ENCODE measurements at places on chromosomes 11 and 22.

DNA sequence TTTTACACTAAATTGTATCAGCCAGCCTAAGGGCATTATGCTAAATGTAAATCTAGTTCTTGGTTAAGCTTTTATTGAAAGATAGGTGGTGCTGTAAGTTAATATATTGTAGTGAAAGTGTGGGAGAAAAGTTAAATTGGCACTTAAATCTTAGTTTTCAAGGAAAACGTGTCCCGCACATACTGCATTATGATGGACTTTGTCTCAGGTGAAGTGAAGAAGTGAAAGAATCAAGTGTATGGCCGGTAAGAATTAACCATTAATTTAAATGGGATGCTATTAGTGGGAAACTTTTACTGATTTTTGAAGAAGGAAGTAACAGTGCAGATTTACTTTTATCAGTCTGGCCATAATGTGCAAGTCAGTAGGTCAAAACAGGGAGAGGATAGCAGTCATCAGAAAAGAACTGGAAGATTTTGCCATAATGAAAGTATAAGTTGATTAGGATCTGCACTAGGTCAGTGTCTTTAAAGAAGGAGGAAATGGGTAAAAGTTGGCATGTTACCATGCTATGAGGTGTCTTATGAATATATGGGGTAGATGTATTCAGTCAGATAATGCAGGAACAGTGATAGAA, 81.6 kb downstream of the PDHX start:
- DNase-seq = no peak

DNA sequence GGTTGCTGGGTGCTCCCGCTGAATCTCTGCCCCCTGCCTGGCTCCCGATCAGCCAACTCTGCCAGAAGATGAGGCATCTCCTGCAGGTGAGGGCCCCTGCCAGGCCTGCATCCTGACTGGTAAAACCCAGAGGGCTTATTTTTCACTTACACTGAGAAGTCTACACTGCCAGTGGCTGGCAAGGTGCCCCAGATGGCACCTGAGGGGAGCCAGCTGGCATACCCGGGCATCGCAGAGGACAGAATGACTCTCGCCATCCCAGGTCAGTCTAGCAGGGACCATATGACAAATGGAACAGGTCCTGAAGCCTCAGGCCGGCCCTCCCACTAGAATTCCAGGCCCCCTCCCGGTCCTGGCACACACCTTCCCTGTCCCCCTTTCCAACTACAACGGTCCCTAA, 30.9 kb downstream of the MACROD1 start:
- DNase-seq = no peak

GRCh38 chr11:12862696-12863469, 146.2 kb upstream of the RASSF10 start:
- DNase-seq = no peak

- DNase-seq = no peak
These were observed 19.1 kb upstream of the TP53I11 start for GRCh38 chr11:44969651-44970252.

- no peak for DNase-seq
These were observed 1794.1 kb upstream of the RAG2 start for GRCh38 chr11:38392176-38392575.

DNA sequence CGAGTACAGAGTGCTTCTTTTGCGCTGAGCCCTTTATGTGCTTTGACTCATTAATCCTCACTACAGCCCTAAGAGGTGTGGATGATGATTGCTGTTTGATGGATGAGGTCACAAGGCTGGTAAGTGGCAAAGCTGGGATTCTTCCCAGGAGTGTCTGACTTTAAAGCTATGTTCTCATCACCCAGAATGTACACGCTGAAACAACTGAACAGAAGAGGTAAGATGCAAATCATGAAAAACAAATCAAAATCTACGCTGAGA, 37.7 kb upstream of the CREB3L1 start:
- DNase-seq = no peak

DNA sequence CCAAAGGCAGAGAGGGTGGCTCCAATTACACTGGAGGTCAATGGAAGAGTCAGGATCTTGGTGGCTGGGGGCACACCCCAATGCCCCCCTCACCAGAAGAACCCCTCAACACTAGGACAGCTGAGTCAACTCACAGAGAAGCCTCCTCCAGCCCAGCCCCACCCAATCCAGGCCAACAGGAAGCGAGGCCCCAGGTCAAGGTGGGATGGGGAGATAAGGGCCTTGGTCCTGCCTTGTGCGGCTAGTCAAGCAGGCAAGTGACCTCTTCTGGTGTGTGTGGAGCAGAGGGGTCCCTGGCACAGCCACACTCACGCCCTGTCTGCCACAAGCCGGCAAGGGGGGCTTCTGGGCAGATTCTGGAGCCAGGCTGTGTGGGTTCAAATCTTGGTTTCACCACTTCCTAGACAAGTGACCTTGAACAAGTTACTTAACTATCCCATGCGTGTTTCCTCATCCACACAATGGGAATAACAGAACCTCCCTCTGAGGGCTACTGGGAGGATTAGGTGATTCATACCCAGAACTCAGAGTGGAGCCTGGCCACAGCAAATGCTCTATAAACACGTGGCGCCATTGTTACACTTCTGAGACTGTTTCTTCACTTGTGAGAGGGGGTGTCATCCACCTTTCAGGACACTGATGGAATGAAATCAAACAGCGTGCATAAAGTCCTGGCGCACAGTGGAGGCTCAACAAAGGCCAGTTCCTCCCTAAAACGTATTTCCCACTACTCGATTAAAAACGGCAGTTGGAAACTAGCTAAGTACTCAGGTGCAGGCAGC, 3.2 kb downstream of the TTLL12 start:
- DNase-seq = no peak

DNA sequence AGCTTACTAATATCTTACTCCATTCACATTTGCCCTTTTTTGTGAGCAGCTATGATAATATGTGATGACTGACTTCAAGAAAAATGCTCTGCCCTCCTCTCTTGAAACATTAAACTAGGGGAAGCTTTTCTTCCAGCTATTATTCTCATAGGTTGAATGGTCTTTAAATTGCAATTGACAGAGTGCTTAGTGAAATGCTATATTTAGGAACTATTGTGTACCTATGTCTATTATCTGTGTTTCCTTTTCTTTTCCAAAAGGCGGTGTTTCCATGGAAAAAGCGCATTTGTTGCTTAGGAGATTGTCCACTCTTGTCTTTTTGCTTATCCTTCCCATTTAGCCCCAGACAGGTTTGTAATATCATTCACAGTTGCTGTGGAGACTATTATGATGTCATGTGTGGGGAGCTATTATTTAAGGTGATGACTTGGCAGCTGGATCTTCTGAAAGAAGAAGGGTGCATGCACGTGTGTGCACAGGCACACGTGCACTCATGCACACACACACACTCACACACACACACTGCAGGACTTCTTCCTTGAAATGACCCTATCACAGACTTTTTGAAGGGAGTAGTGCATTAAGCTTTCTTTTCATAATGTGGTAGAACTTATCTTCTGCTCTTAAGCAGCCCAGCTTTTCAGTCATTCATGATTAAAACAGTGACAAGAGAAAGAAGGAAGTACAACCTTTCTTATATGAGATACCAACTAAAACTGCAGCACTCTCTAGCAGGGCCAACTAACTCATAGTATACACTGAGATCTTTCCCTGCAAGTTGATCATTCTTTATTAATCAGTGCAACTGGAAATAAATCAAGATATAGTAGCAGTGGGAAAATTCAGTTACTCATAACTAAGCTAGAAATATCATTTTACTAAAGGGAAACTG, 340.8 kb upstream of the MTNR1B start:
- DNase-seq = no peak

- DNase-seq = no peak
These were observed 57.5 kb downstream of the ABTB2 start for GRCh38 chr11:34300026-34300925.

DNA sequence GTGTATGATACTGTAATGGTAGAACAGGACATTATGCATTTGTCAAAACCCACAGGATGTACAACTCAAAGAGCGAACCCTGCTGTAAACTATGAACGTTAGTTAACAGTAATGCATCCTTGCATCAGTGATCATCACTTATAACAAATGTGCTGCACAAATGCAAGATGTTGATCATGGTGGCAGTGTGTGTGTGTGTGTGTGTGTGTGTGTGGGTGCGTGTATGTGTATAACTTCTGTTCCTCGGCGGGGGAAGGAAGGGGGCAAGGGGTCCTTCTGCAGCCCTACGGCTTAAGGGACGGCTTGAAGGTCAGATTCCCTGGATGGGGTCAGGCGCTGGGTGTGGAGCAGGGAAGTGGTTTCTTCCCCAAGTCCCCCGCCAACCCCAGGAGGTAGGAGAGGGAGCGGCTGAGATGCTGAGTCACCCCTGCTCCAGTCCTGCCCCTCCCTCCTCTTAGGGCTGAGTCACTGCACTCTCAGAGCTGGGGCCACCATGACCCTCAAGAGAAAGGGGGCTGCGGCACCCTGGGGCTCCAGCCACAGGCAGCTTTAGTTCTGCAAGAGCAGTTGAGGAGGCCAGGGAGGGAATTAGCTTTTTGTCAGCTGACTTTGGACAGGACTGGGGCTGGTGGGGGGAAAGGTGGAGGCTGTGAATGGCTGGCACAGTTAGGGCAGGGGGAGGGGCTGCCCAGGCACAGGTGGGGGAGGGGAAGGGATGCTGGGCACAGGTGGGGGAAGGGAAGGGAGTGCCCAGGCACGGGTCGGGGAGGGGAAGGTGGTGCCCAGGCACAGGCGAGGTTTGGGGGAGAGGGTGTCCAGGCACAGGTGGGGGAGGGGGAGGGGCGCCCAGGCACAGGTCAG, 8.8 kb upstream of the CTSD start:
- DNase-seq = peak; percentile 64

DNA sequence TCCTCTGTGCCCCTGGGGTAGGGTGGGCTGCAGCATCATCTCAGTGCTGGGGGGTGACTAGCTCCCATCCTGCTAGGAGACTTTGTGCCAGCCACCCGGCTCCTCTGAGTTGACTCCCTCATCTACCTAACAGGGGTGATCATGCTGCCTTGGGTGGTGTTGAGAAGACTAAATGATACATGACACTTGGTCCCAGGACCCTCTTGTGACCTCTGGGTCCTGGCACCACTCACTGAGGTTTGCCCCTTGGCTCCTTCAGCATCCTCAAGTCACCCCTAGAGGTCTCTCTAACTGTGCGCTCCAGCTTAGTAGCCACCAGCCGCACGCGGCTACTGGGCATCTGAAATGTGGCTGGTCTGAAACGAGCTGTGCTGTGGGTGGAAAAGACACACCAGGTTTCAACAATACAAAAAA, 72.1 kb downstream of the LRRC32 start:
- DNase-seq = no peak

- DNase-seq = no peak
These were observed 29.9 kb upstream of the AQP11 start for GRCh38 chr11:77559686-77560401.

- no peak for DNase-seq
These were observed 738.3 kb upstream of the KIRREL3 start for GRCh38 chr11:127738771-127739286.

GRCh38 chr11:126282361-126282735, 545 bp upstream of the TIRAP start:
- peak; percentile 63 for DNase-seq

- DNase-seq = no peak
These were observed 377.1 kb upstream of the B3GAT1 start for GRCh38 chr11:134789104-134789503.

DNA sequence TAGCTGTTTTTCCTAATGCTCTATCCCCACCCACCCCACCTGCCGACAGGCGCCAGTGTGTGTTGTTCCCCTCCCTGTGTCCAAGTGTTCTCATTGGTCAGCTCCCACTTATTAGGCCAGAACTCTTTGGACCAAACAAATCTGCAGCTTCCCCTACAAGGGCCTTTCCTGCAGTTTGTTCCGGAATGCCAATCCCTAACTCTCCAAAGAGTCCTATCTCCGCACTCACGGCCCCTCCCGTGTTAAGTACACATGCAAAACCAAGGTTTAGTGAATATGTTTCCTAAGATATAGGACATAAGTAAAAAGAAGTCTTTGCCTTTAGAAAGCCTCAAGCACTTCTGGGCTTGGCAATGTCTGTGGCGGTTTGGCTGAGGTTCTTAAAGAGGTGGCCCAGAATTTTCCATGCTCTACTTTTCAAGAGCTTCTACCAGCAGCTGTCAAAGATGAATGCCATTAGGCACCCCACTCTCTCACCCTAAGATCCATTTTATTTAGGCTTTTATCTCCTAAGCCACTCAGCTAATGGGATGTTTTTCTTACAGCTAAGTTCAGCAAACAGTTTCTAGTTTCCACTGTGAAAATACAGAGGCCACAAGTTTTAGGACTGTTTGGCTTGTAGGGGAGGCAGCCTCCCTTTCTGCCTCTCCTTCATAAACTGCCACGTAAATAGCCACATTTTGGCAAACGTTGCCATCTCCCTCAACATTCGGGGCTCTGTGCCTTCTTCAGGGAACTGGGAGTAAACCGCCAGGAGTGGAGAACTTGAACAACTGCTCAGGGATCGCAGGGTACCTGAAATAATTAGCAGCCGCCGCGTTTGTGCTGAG, 1.6 kb downstream of the CD59 start:
- peak; percentile 30 for DNase-seq

DNA sequence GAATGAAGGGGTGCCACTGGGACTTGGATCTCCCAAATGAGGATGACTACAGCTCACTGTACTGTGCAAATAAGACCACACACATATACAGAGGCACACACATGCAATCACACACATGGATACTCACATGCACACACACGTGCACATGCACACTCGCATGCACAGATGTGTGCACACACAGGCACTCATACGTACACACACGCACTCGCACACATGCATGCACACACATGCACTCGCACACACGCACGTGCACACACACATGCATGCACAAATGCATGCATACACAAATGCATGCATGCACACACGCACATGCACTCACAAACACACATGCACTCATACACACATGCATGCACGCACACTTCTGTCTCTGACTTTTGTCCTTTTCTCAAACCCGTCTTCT, 36.0 kb downstream of the TECTA start:
- DNase-seq = no peak

DNA sequence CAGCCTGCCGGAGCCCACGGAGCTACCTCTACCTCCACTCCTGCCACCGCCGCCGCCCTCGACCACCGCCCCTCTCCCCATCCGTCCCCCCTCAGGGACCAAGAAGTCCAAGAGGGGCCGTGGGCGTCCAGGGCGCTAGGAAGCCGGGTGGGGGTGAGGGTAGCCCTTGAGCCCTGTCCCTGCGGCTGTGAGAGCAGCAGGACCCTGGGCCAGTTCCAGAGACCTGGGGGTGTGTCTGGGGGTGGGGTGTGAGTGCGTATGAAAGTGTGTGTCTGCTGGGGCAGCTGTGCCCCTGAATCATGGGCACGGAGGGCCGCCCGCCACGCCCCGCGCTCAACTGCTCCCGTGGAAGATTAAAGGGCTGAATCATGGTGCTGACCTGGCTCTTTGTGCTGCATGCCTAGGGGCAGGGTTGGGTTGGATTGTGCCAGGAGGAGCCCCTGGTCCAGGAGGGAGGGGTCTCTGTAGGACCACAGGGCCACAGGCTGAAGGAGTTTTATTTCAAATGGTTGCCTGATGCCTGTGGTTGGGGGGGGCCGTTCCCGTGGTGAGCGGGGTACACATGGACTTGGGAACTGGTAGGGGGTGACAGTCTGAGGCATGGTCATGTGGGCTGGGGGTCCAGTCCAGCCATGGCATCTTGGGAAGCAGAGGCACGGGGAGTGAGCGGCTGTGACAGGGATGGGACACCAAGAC, 2.3 kb downstream of the PTPRCAP start:
- peak; percentile 36 for DNase-seq
